Stimulated activated CD8-positive, alpha-beta memory T cell treated with anti-CD3 and anti-CD28 coated beads, Interleukin-15, amount 100 ng/mL, for 1 hour (primary cell): ENCODE measurements at places on chromosomes 1 and 21.

DNA sequence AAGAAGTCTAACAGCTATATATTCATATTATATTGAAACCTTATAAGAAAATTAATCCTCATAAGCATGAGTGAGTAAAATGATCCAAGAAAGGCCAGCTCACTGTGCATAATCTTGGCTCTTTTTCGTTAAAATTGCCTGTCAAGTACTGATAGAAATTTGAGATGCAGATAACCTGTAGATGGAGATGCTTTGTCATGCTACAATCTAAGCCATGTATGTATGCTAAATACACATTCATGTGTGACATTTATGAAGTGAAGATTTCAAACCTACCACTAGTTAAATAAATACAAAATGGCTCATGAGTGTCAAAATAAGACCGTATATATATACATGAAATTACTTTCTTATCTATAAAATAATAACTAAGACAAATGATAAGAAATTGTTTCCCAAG lies 1491.5 kb upstream of the PRMT6 start:
- DNase-seq, result no peak

DNA sequence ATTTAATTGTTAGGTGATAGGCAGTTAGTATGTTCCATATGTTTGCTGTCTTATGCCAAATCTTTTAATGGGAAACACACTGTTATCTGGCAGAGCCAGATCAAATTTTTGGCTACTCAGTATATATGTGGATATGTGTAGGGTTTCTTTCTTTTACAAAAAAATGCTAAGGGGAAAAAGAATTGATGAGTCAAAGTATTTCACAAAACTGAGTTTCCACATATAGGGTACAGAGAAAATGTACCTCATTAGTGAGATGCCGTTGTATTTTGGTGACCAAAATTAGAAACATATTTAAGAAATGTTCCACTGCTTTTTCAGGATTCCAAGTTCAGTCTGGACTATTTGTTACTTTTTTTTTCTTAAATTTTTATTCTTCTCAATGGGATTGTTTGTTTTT lies 201.2 kb upstream of the PTGFR start:
- DNase-seq, result no peak

GRCh38 chr1:173127369-173128307 lies 76.9 kb upstream of the TNFSF18 start:
- DNase-seq, result no peak

DNA sequence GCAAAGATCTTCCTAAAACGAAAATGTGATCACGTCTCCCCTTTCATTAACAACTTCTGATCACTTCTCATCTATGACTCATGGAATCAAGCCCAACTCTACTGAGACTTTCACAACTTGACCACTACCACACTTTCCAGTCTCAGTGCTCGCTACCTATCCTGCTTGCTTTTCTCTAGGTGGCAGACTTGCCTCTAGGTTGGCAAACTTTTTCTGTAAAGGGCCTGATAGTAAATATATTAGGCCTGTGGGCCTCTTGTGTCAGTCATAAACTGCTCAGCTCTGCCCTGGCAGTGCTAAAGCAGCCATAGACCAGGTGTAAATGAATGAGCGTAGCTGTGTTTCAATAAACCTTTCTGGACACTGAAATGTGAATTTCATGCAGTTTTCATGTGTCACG lies 21.5 kb upstream of the HMGB4 start:
- DNase-seq, result no peak

DNA sequence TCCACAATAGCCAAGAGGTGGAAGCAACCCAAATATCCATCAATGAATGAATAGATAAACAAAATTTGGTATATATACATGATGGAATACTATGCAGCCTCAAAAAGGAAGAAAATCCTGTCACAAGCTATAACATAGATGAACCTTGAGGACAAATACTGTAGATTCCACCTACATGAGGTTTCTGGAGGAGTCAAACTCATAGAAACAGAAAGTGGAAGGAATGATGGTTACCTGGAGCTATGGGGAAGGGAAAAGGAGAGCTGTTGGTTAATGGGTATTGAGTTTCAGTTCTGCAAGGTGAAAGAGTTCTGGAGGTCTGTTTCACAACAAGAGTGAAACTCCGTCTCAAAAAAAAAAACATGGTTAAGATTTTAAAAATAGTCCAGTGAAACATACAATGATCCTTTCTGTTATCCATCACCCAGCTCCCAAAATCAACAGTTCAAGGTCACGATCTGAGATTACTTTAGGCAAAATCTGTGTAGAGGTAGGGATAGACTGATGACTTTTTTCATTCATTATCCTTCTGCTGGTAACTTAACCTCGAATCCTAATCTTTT lies 80.8 kb upstream of the HNRNPU start:
- DNase-seq, result no peak

- no peak for DNase-seq
These were observed 28.2 kb downstream of the RNF220 start for GRCh38 chr1:44433209-44433608.

DNA sequence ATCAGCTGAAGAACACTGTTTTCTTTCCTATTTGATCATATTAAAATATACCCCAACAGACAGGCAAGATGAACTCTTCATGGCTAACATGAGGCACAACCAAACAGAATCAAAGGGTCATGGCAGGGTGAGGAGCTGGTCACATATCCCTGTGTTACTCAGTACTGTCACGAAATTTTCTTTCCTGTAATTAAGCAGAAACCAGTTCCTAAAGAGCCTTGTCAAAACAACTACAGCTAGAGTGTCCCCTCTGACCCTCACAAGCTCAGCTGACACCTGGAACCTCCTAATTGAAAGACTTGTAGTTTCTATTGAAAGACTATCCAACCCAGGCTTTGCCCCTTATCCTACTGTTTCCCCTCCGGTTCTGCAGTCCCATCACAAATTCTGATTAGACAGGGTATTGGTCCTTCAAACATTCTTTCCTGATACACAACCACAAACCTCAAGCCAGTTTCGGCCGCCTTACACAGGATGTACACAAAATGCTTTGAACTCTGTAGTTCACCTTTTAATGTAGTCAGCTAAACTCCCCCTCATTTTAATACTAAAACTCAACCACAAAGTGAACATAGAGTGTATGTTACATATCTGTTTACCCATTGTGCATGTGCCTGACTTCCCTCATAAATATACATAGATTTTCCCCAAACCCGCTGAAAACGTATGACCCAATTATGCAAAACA lies 651.9 kb downstream of the MRPL39 start:
- DNase-seq, result no peak

DNA sequence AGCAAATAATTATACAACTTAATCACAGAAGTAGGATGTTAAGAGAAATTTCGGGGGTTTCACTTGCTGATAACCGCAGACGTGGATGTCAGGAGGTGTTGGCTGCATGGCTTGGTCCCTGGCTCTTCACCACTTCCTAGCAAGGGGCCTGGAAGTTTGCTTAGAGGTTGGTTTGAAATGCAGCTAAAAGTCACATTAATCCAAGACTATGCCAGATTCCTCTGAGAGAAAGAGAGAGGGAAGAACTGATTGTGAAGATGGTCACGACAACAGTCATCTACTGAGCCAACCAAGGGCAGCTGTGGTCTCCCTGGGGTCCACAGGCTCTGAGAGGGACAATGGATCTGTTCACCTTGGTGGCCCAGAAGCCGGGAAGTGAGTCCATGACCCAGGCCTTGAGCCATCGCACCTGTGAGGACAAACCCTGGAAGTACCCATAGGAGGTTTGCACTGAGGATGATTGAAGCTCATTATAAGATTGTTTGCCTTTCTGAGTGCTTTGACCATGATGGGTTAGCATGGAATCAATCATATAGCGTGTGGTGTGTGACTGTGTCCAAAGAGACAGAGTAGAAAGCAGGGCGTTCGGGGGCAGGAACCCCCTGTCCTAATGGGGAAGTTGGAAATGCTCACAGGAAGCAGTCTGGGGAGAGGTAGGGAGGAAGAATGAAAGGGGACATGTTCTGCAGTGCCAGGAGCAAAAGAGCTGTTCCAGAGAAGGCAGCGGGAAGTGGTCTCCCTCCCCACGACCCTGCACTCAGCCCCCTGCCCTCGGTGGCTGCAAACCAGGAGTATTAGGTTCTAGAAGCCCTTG lies 47.1 kb downstream of the UMODL1 start:
- DNase-seq, result no peak

- no peak for DNase-seq
These were observed 130.3 kb upstream of the TMEM51 start for GRCh38 chr1:15023205-15023604.

DNA sequence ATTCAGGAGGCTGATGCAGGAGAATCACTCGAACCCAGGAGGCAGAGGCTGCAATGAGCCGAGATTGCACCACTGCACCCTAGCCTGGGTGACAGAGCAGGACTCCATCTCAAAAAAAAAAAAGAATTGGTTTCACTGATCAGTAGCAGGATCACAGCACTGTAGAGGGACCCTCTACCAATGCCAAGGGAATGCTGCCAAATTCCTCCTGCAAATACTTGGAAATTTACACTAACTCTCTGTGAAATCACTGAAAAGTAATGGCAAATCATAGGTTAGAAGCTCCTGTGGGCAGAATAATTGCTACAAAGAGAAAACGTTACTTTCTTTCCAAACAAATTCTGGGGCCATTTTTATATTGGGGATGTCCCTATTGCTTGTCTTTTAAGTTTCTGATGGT lies 6.7 kb upstream of the GPR25 start:
- DNase-seq, result no peak

DNA sequence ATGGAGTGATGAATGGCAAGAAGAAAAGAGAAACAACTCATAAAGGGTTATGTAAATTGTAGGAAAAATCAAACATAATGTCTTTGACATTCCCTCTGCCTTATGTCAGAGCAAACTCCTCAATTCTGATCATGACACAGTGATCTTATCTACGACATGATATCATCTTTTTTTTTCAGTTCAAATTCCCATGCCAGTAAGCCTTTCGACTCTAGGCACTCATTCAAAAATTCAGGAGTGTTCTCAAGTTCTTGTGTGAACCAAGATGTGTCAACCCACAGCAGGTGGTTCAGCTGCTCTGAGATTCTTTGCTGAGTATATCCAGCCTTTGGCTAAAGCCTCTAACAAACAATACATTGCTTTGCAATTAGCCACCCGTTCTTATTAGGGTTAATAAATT lies 97.1 kb upstream of the ESRRG start:
- no peak for DNase-seq

DNA sequence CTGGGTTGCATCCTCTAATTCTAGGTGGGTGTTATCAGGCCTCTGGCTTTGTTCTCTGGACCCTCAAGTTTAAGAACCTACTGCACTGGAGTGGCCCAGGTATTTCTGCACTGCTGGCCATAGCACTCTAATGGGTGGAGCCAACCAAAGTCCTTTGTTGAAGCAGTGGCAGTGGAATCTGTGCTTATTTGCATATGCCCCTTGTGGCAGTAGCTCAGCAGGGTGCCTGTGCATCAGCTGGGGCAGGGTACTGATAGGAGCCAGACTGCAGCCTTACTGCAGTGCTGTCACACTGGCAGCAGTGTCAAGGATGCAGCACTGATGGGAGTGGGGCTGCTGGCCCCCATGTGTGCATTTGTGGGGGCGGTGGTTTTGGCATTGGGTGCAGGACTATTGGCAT lies 660.6 kb downstream of the LRRIQ3 start:
- no peak for DNase-seq

DNA sequence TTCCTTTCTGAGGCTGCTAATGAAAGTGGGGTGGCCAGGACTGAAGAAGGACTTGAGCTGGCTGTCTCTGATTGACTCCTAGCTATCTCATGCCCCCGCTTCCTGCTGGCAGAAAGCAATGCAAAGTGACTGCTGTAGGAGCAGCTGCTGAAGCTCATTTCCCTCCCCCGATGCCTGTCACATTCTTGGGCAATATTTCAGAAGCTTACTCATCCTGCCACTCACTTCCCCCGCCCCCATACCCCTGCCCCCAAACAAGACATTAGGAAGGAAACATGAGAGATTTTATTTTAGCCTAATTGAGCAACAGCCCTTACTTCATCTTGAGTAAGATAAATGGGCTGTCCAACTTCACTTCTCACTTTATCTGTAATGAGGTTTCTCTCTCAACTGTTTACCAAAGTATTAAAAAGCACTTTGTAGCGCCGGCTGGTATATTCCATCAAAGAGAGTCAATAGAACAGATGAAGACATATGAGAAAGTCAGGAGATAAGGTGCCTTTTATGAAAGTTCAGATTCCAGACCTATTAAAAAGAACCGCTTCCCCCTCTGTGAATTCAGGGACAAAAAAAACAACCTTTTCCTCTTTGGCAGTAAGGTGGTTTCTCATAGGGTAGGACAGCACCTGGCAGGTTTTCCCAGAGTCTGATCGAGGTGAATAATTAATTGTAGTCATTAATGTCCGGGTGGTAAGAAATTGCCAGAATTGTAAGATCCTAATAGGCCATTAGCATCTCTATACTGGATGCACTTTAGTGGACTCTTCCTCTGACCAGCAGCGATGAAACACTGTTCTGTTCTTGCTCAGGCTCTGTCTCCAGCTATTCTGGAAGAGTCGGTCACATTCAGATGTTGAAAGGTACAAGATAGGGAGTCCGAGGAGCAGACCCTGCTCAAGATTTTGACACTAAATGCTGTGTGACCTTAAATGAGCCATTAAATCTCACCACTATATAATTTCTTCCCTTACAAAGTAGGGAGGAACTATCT lies 70.2 kb downstream of the SH3GLB1 start:
- no peak for DNase-seq

DNA sequence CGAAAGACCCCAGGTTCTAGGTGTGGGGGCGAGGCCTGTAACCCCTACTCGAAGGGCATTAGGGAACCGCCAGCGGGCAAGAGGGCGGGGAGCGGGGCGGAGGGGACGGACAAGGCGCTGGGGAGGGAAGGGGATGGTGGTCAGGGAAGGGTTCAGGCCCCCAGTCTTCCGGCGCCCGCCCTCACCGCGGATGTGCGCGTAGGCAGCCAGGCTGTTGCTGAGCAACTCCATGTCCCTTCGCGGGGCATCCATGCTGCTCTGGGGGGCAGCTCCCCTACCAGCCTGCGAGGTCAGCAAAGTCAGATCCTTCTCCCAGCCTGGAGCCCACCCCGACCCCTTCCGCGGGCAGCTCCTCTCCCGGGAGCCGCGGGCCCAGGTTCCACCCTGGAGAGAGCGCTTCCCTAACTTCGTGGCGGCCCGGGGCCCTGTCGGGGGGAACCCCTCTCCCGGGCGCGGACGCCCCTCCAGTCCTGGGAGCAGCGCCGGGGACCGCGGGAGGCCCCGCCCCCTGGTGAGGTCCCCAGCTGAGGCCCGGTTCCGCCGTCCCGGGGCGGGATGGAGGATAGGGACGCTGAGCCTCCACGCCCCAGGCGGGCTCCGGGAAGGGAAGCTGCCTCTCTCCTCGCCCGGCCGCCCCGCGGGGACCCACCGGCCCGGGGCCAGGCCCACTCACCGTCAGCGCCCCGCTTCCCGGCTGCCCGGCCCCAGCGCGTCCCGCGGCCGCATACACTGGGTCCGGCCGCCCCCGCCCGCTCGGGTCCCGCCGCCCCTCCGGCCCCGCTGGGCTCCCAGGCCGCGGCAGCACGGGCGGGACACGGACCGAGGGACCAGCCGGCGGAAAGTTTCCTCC lies 434 bp downstream of the EVA1B start:
- no peak for DNase-seq

GRCh38 chr1:246187834-246188372 lies 319.2 kb downstream of the SMYD3 start:
- DNase-seq, result no peak

- no peak for DNase-seq
These were observed 8.9 kb downstream of the MRTO4 start for GRCh38 chr1:19260211-19261138.

- DNase-seq, result no peak
These were observed 353.9 kb downstream of the LMO4 start for GRCh38 chr1:87682565-87682964.

- DNase-seq, result no peak
These were observed 135.9 kb downstream of the NPHP4 start for GRCh38 chr1:5856246-5856815.

- DNase-seq, result no peak
These were observed 251.6 kb downstream of the AKT3 start for GRCh38 chr1:243598433-243598832.

GRCh38 chr1:20891091-20891490 lies 104.0 kb upstream of the HP1BP3 start:
- no peak for DNase-seq
